ENCODE measurements at places on chromosomes 7 and 10. TPM values are rescaled to one million over a fixed set of nuclear protein-coding genes. Genes with fewer than 3 reads are reported as not detected.

RALA gene
- 53.4 TPM for total RNA-seq

DNA sequence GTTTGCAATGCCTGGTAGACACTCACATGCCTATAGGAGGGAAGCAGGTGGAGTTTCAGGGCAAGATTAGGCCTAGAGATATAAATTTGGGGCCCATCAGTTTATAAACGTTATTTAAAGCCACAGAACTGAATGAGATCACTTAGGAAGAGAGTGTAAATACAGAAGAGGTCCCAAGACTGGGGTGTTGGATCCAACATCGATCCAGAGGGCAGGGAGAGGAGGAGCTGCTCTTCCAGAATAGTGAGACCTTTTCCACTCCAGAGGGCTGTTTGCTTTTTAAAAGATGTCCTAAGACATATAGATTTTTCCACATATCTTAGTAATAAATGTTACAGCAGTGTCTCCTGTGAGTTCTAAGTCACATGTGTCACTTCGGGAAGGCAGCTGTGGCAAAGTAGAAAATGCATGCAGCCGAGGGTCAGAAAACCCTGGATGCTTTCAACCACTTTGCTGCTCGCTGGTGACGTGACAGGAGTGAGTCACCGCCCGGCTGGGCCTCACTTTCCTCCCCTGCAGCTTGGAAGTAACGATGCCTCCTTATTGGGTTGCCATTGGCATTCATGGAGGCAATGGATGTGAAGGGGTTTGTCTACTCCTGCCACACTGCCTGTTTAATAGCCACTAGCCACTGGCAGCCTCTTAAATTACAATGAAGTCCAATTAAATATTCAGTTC lies 95.4 kb downstream of the TRIL start:
- no peak overlapping the region for H3K27ac ChIP-seq
- no peaks in the 10 kb centered on the region for H3K4me1 ChIP-seq
- H3K27me3 ChIP-seq = peaks cover 4% of the 10 kb centered on the region
- no peaks in the 10 kb centered on the region for H3K36me3 ChIP-seq

- no peak for DNase-seq
- no peaks in the 10 kb centered on the region for H3K36me3 ChIP-seq
- no peaks in the 10 kb centered on the region for H3K4me1 ChIP-seq
Observed at GRCh38 chr10:49150426-49150825, 16.6 kb upstream of the FAM170B start.

GRCh38 chr10:98878418-98878817 lies 357.2 kb downstream of the HPSE2 start:
- no peaks in the 10 kb centered on the region for H3K27me3 ChIP-seq
- H3K27ac ChIP-seq = no peak overlapping the region
- H3K36me3 ChIP-seq = no peaks in the 10 kb centered on the region
- H3K4me3 ChIP-seq = no peak overlapping the region

DNA sequence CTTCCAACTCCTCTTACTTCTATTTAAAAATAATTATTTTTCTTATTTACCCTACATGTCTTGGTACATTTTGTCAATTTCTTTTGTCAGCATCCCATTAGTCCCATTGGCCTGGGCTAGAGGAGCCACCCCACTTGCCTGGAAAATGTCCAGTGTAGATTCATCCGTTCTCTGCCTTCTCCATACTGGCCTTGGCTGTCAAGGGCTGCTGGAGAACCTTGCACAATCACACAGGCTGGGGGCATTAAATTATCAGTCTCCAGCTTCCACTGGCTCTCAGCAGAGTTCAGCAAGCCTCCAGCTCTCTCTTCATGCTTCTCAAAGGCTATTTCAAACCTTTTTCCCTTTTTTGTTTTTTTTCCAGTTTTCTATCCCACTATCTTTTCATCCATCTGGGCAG lies 13.8 kb upstream of the ZCCHC24 start:
- H3K27me3 ChIP-seq = no peaks in the 10 kb centered on the region
- no peak overlapping the region for H3K27ac ChIP-seq
- H3K36me3 ChIP-seq = no peaks in the 10 kb centered on the region
- no peaks in the 10 kb centered on the region for H3K4me1 ChIP-seq
- H3K4me3 ChIP-seq = no peak overlapping the region
- DNase-seq = no peak

DNA sequence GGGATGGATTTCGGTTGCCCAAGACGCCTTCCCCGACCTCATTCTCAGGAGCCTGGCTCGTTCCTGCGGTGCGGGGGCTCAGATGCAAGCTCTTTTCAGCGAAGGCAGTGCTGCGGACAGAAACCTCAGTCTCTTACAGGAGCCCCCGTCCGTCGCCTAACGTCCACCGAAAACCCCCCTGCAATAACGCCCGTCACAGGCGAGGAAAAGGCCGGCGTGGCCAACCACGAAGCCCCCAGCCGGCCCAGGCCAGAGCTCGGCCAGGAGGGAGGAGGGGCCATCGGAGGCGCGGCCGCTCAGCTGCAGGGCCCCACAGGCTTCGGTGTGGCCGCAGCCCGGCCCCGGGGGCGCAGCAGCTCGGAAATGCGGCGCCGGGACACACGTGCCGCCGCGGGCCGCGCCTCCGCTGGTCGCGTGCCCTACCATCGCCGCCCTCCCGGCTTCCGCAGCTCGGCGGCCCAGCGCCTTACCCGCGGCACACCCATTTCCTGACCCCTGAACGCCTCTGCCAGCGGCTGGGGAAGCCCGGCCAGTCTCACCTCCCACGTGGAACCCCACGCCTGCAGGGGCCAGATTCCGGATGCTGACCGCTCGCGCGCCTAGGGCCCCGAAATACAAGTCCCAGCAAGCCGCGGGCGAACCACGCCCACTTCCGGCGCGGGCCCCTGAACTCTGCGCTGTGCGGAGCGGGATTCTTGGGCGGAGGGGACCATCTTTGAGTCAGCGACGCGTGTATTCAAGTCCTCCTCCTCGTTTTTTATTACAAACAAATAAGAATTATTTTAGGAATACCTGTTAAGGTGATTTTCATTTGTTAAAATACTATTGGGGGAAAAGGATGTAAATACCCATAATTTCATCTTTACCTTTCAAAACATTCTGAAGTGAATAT lies at the start of gene ZNF239:
ZNF239 (minus strand) TSS at position 616 of the 892 bp plus-strand sequence. CDS start 16,537 bp downstream, outside the sequence.
- H3K27me3 ChIP-seq = no peaks in the 10 kb centered on the region
- H3K4me3 ChIP-seq = peak within 1 kb of the TSS; percentile 61
- peak; percentile 95 for DNase-seq

DNA sequence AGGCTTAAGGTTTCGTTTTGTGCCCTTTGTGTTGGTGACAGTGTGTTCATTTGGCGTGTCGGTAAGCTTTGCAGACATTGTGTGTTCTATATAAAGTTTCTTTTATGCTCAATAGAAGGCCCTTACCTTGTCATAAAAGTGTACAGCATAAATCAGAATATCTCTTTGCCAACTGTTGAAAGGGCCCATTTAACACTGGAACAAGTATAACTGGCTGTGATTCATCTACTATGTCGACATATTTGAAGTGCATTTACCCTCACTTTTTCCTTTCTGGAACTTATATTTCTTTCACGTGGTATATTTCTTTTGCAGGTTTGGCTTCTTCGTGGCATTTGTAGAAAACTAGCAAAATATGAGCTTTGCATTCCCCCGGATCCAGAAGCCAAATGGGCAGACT lies 32.7 kb downstream of the EEPD1 start:
- H3K4me1 ChIP-seq = peaks cover 4% of the 10 kb centered on the region
- no peak overlapping the region for H3K27ac ChIP-seq
- H3K4me3 ChIP-seq = no peak overlapping the region
